ENCODE measurements at places on chromosomes 16 and 17.

DNA sequence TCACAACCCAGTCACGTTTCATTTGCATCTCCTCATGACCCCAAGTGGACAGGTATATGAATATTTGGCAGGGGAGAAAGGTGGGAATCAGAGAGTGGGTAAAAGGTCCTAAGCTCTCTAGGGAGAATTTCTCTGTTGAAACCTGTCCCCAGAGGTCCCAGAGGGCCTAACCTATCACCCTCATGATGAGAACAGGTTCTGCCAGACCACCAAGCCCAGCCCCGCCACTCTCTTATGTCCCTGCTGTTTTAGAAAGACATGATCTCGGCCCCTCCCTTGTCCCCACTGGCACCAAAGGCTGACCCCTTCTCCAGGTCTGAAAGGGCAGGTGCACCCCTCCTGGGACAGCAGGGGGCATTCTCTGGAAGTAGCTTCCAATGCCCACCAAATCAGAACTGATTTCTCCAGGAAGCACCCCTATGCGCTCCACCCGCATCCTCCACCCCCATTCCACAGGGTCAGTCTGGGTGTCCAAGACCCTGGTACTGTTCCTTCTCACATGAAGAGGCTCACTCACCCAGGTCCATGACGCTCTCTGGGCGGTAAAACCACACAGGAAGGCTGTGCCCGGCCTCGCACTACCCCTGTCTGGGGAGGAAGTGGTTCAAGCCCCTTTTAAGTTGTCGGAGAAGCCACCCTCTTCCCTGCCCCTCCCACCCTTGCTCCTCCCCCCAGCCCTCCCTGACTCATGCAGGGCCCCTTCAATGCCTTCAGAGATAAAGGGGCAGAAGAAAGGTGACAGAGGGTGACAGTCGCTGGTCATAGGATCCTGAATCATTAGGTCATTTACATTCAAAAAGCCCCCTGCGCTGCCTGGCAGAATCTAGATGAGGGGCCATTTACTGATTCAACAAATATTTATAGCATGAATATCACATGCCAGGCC, at the start of gene CCR7:
Gene CCR7 (minus strand): TSS at position 590 of the 886 bp plus-strand sequence. CDS start 63 bp downstream, at position 527.
- no peak for DNase-seq

DNA sequence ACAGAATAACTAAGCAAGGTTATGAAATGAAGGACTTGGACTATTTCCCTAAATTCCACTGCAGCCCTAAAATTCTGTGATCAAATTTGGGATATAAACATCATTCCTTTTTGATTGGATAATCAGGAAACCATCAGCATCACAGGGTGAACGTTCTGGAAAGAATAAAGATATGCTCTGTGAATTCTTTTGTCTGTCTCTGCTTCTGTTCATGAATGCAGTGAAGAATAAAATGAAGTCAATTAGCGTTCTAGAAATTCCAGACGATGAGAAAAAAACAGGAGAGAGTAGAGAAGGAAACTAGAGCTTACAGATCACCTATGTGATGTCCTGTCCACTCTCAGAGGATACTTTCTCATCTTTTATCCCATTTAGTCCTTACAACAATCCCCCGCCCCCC, 295.1 kb upstream of the SOX9 start:
- no peak for DNase-seq

- DNase-seq = no peak
These were observed 3.1 kb downstream of the RNF227 start for GRCh38 chr17:7912927-7913524.

GRCh38 chr16:66547101-66547989, 2.6 kb downstream of the TK2 start:
- no peak for DNase-seq

- DNase-seq = no peak
These were observed 1.8 kb downstream of the SHBG start for GRCh38 chr17:7631398-7632380.

DNA sequence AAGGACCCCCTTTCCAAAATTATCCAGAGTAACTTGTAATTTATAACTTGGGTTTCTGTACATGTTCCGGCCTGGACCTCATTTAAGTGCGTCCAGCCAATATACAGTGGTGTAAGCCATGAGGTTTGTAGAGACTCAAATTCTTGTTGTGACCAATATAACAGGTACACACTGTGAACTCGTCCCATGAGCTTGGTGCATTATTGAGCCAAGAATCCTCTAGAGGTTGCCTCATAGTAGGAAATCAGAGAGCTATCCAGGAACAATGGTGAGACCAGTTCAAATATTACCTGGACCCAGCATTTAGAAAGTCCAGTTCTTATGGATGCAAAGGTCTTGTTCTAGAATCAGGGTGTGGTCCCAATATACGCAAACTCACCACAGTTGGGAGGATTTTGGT, 138.2 kb downstream of the NPIPB5 start:
- no peak for DNase-seq

DNA sequence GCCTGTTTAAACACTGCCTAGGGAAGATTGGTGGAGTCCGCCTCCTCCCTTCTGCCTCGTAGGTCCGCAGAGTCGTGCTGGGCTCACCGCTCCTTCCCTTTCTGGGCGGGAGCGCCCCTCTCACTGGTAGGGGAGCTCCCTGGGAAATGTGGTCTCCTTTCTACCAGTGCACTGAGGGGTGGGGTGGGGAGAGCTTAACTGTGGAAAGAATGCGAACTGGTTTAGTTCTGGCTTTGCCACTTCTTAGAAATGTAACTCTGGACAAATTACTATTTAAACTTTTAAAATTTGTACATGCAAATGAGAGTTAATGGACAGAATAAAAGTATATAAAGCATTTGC, 105.7 kb downstream of the RPTOR start:
- no peak for DNase-seq

DNA sequence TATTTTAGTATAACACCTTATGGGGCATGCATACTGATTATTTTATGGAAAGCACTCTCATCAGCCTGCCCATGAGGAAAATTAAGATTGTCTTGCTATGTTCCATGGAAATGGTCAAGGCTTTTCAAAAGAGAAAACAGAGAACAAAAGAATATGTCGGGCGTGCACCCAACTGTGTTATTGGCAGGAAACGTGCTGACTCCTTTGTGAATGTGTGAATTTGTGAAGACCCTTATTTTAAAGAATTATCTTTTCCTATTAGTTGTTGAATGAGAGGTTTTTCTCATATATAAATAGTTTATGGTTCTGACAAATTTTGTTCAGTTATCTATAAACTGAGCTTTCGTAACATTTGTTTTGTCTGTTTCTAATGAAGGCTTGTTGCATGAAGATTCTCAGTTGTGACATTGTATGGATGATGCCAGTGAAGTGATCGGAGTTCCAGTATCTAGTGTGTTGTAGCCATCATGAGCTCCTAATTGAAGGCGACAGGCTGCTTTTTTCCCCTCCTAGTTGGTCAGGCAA, 180.0 kb downstream of the BCAS3 start:
- DNase-seq = no peak

DNA sequence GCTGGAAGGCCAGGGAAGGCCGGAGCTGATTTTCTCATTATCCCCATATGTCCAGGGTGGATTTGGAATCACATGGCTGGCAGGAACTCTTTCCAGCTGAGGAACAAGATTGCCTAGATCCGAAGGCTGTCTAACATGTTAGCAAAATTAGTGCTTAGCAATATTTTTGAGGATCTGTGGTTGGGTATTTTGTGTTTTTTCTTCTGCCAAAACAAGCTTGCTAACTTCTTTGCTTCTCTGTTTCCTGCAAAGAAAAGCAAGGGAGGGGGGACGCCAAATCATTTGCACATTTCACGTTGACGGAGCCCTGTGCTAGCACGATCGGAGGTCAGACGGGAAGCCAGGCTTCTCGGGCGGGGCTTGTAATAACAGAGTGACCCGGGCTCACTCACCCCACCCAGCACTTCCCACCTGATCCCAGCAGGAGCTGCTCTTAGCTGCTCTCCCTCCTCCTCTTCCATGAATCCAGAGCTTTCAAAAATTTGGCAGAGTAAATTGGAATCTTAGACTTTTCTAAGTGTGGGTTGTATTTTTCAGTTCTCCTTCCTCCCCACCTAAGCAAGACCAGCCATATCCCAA, 33.3 kb upstream of the FOXF1 start:
- no peak for DNase-seq

DNA sequence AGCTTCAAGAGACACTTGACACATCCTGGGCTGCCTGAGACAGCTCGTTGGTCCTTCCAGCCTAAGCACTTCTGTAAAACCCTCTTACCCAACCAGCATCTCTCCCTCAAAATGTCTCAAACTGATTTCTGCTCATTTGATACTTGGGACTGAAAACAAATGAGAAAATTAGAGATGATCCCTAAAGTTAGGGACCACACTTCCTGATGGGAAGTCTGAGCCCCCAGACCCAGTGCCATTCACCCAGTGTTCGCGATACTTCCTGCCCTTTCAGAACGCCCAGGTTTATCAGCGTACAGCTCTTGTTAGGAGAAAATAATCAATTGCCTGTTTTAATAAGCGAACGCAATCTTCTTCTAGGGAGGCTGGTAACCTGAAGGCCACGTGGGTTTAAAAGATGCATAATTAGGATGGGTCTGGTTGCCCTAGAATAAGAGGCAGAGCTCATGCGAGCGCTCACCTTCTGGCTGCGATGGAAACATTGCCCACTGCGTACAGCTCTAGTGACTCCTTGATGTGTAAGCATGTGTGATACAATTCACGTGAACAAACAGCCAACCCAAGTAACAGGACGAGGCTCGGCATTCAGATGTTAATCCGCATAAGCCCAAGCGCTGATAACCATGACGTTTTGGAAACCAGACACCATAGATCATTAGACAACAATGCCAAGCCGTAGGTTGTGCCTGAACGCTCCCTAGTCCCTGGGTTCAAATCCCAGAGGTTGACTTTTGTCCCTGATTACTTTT, 213.1 kb downstream of the FOXL1 start:
- DNase-seq = no peak

DNA sequence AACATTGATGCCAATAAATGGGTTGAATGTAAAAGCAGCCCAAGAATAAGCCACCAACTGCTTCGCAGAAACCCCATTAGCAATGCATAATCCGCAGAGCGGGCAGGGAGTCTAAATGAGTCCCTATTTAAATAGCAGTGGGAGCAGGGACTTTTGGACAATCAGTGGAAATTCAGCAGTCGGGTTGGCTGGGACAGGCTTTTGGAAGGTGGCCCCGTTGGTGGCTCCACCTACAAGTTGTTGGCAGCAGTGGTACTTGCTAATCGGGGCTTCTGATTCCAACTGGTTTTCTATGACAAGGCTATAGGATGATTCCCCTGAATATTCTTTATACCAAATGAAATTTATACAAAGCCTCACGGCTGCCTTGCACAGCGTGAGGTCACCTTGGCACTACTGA, 86.3 kb downstream of the WDR59 start:
- DNase-seq = no peak

GRCh38 chr17:72472106-72472505, 351.3 kb downstream of the SOX9 start:
- DNase-seq = no peak

DNA sequence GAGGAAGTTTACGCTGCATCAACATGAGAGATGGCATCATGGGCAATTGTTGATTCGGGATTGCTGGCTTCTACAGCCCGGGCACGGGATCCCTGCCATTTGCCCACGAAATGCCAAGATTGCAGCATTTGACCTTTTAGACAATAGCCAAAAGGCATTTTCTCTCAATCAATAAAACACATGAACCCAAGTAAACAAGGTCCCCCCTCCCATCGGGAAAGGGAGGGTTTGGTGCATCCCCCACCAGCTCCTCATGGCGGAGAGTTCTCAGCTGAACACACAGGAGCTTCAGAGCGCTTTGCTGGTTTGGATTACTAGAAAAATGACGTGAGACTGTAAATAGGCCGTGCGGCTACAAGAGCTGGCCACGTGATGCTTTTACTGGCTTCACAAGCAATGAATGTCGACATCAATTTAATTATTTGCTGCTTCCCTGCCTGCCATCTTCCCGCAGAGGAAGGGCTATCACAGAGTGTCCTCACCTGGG, 147.6 kb downstream of the C16orf95 start:
- DNase-seq = no peak

DNA sequence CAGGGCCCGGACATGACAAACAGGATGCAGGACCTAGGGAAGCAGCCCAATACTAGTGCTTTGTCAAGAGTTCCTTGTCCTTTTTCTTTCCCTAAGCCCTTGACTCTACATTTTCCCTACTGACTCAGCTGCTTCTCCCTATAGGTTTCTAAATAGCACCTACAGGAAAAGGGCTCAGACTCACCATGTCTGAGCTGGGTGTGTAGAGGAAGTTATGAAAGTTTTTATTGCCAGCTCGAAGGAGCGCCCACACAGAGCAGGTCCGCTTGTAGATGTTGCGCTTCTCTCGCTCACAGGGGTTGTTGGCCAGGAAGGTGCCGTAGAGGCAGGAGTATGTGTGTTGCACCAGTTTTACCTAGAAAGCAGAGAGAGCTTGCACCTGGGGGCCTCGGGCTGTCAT, 10.6 kb downstream of the MTMR4 start:
- no peak for DNase-seq

DNA sequence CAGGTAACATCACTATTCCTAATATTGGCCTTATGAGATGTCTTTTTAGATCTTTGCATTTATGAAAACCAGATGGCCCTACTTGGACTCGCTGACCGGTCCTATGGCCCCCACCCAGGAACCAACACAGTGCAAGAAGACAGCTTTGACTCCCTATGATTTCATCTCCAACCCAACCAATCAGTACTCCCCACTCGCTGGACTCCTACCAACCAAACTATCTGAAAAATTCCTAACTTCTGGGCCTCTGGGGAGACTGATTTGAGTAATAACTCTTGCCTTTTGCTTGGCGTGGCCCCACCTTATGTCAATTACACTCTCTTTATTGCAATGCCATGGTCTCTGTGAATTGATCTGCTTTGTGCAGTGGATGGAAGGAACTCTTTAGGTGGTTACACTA, 828.9 kb downstream of the CDH11 start:
- no peak for DNase-seq

GRCh38 chr17:81365601-81366585, 29.4 kb upstream of the BAHCC1 start:
- DNase-seq = no peak

- DNase-seq = no peak
These were observed 110.4 kb downstream of the MRTFB start for GRCh38 chr16:14181371-14182050.

DNA sequence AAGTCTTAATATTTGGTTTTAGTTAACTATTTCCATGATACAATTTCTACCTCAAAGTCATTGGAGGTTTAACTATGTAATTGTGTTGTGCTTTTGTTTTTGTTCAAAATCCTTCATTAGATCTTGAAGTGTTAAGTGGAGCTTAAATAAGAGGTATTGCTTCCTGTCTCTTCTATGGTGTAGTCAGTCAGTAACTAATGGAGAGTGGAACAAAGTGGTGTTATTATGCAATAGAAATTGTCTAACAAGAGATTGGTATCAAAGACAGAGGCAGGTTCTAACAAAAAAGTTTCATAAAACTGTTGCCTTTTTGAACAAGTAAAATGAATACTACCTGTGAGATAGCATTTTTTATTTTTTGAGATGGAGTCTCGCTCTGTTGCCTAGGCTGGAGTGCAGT, 45.2 kb downstream of the GRB7 start:
- DNase-seq = no peak

- no peak for DNase-seq
These were observed 9.2 kb downstream of the RND2 start for GRCh38 chr17:43033948-43034881.

GRCh38 chr16:79310710-79311109, 289.8 kb downstream of the MAF start:
- DNase-seq = no peak
